Stimulated activated CD4-positive, alpha-beta T cell treated with anti-CD3 and anti-CD28 coated beads, Interleukin-15, amount 100 ng/mL, for 1 hour (primary cell): ENCODE measurements at places on chromosomes 3 and 15.

GRCh38 chr15:52615302-52615701, 46.5 kb upstream of the ARPP19 start:
- no peak for DNase-seq

DNA sequence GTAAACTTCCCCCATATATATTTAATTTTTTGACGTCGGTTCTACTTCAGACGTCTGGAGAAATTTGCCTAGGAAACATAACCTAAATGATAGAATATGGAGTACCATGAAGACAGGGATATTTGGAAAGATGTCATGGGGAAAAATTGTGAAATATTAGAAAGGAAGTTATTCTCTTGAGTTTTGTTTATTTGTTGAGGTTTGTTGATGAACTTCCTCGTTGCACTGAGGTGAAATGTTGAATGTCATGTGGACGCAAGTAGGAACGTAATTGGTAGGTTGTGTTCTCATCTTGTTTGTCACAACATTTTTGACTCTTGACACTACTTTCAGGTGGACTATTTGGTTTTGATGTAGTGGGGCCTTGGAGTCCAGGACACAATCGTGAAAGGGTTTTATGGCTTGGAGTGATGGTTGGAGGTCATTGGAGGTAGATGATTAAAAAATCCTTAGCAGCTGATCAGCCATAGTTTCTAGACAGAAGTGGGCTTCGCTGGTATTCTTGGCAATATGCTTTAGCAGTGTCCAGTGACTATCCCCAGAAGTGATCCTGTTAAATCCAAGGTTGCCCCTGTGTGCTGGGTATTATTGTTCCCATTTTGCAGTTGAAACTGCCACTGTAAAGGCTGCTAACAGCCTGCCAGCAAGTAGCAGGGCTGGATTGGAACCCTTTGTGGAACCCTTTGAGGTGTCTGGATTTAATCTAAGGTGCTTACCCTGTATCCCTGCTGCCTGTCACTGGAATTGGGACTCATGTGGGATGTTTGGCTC, 1.5 kb downstream of the ABHD5 start:
- DNase-seq, result no peak

GRCh38 chr3:49602877-49603411, 48.7 kb downstream of the BSN start:
- DNase-seq, result peak; percentile 17

GRCh38 chr3:194404365-194405140, 5.5 kb upstream of the GP5 start:
- no peak for DNase-seq

GRCh38 chr15:84949845-84950569, 31.6 kb upstream of the PDE8A start:
- DNase-seq, result no peak

- no peak for DNase-seq
These were observed 389.3 kb downstream of the TBL1XR1 start for GRCh38 chr3:176807938-176808337.

- DNase-seq, result no peak
These were observed 25.3 kb downstream of the RAD18 start for GRCh38 chr3:8938021-8938420.

DNA sequence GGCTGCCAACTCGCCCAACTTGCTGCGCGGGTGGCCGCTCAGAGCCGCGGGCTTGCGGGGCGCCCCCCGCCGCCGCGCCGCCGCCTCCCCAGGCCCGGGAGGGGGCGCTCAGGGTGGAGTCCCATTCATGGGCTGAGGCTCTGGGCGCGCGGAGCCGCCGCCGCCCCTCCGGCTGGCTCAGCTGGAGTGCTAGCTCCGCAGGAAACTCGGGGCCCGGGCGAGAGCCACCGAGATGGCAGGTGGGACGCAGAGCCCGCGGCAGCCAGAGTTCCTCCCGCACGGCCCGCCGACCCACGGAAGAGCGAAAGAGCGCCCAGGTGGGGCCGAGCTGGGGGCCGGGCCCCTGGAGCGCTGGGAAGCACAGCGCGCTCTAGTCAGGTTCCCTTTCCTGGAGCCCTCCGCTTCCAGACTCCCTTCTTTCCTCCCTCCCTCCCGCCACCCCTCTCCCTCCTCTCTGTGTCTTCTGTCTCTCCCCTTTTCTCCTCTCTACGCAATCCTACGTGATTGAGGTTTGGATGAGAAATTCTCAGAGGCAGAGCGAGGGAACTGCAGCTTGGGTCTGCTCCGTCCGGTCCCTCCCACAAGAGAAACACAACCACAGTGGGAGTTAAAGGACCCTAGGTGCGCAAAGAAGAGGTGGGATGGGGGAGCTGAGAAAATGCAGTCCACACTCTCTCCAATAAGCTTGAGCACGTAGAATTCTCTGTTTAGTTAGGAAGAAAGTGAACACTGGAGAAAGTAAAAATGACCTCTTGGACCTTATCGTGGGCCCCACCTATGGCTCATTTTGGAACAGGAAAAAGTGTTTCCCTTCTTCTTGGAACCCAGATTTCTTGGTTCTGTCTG, 317.3 kb downstream of the FGF12 start:
- no peak for DNase-seq
